ENCODE measurements at places on chromosomes 6 and 20. TPM values are rescaled to one million over a fixed set of nuclear protein-coding genes. Genes with fewer than 3 reads are reported as not detected.

FAM83C gene
- total RNA-seq: under 0.01 TPM

LHFPL5 gene
- not detected for total RNA-seq

GJA10 gene
- not detected for total RNA-seq

GPR63 gene
- 0.72 TPM for total RNA-seq

ZNF311 gene
- total RNA-seq: 0.96 TPM

All from tracheal epithelial cell (primary cell).